Smooth muscle cell of the brain vasculature (primary cell): ENCODE measurements at places on chromosomes 1 and 21.

DNA sequence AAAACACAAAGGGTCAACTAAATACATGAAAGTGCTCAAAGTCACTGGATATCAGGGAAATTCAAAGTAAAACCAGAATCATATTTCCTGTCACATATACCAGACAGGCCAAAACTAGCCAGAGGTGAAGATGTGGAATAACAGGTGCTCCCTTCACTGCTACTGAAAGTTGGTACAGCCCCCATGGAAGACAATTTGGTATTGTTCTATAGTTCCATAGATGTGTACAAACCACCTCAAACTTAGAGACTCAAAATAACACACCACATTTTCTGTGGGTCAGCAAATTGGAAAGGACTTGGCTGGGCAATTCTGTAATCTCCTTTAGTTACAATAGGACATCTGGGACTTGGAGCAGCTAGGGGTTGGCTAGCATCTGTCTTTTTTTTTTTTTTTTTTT lies 24.5 kb upstream of the SOAT1 start:
- DNase-seq = no peak

DNA sequence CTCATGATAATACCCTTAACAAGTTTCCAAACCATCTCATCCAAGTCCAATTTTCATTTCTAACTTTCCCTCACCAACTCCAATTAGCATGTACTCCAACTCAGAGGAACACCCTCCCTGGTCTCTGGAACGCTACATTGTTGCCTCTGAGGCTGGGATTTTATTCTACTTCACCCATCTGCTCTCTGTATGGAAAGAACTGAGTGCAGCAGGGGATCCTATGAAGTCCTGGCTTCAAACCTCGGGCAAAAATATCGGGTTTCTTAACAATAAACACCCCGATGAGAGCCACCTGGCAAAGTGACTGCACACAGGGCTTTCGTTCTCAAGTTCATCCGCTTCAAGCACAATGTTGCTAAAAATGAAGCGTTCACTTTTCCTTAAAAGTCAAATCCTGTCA lies 99.6 kb downstream of the CRB1 start:
- DNase-seq = no peak

DNA sequence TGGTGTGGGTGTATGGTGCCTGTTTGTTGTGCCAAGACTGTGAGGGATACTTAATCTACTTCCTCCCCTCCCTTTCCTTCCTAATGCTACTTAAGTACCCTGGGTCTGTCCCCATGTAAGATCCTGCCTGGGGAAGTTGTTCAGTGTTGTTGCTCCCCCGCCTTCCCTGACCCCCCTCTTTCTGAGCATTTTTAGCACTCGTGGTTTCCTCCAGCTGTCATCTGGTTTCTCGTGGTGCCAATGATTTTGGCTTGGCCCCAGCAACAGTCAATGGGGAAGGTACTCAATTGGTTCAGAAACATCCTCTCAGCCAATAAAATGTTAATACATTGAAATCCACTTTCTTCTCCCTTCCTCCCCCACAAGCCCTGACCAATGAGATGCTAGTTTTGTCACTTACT lies 8.0 kb upstream of the B4GALT3 start:
- DNase-seq = no peak

DNA sequence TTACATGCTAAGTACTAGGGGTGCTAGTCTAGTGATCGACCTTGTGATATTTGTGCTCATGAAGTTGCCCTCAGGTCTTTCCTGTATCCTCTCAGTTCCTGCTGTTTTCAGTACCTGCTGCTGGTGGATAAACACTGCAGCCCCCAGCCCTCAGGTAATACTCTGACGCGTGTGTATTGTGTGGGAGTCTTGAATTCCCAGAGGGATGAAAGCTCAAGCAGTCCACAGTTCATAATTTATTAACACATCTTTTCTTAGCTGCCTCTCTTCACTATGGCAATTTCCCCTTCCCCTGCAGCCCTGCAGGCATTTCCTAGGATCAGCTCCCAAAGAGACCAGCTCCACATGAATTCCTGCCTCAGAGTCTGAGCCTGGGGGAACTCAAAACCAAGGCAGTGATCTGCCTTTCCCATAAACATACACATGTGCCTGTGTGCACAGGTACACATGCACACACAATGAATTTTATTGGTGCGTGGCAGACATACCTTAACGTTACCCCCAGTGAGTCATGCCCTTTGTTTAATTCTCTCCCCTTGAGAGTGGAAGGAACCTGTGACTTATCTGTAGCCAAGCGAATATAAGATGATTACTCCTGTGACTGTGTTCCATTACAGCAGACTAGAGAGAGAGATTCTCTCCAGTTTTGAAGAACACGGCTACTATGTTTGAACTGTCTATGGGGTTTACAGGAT lies 14.1 kb upstream of the HMGCS2 start:
- no peak for DNase-seq

GRCh38 chr21:35905096-35905962 lies 155.0 kb downstream of the SETD4 start:
- no peak for DNase-seq

DNA sequence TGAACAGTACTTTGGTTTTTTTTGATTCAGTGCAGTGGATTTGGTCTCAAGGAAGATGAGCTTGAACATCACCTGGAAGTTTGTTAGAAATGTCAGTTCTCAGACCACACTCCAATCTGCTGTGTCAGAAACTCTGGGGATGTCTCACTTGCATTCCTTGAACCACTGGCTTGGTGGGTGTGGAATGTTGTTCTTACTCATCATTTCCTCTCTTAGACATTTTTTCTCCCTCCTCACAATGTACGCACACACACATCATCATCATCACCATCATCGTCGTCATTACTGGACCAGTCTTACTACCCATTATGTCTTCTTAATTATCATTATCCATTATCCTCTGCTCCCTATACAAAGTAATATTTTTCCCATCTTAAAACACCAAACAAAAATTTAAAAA lies 91.9 kb upstream of the KCNK2 start:
- DNase-seq = no peak

GRCh38 chr1:160789702-160790611 lies 6.0 kb upstream of the LY9 start:
- no peak for DNase-seq

DNA sequence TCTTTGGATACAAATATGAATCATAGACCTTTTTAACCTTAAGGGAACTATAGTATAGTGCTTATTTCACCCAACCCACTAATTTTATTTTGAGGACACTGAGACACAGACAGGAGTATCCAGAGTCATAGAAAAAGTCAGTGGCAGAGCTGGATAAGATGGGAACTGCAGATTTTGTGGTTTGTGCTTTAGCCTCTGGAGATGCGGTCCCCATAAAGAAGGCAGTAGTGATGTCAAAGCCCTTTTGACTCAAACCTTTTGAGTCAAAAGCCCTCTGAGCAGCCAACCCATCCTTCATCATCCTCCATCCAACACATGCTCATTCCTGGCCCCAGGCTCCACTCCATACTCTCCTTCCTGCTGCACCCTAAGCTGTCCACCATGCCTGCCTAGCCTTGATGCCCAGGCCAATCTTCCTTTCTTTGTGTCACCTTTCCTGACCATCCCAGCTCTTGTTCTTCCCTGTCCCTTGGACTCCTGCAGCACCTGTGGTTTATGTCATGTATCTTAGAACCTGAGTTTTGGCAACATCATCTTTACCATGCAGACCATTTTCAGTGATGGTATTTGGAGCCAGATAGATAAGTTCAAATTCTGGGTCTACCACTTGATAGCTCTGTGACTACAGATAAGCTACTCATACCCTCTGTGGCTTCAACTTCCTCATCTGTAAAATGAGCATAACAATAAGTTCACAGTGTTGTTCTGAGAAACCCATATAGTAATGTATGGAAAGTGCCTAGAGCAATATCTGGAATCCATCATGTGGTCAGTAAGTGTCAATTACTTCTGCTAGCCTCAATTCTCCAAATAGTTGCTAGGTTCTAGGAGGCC lies 20.1 kb downstream of the SLAMF1 start:
- DNase-seq = no peak

- no peak for DNase-seq
Measured at GRCh38 chr1:65762081-65762862, 30.4 kb upstream of the PDE4B start.
